Activated naive CD4-positive, alpha-beta T cell treated with anti-CD3 and anti-CD28 coated beads, Interleukin-2, amount 10 ng/mL, durations not matched to agents 7 days and 5 days (primary cell): ENCODE measurements at places on chromosomes 13 and 19.

- DNase-seq, result no peak
These were observed at the start of gene KMT2B for GRCh38 chr19:35717665-35718344. Gene KMT2B (plus strand): TSS chr19:35718003. CDS start chr19:35718019, 16 bp downstream.

DNA sequence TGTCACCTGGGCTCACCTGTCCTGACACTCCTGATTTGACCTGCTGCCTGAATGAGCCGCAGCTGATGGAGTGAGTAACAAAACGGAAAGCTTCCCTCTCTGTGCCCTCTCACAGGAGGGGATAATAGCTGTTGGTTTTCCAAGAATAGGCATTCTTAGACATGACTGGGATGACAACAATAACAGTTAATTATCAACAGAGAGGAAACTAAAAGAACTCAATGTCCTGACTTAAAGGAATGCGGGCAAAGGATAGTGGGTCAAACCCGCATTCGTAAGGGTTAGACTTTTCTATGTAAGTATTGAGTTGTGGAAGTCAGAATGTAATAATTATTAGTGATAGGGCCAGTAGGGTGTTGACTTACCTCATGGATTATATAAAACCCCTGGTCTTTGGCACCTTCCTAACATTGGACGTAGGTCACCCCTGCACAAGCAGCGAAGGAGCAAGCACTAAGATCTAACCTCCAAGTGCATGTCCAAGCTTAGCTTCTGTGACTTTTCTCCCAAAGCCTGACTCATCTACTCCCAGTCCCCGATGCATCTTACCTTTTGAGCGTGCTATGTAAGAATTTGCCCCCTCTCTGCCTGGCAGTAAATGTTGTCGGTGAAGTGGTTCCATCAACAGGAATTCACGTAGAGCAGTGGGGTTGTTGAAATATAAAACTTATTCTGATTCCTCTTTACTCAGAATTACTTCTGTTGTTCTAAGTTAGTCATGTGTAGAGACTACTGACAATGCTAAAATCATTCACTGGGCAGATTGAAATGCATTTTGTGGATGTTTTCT lies 442.3 kb downstream of the FGF9 start:
- DNase-seq, result no peak

GRCh38 chr13:46753137-46753536 lies 43.8 kb downstream of the ESD start:
- no peak for DNase-seq

DNA sequence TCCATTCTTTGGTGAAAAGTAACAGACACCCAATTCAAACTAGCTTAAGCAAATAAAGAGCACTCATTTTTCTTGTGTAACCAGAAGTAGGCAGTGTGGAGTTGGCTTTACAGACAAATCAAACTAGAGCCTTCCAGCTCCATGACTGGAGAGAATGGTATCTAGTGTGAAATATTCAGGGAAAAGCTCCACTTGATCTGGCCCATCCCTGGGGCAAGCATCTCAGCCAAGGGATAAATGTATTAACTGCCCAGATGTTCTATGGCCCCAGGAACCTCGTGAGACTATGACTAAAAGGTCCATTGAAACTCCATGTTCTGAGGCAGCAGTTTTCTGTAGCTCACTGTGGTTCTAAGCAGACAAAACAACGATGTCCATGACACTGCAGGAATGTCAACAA lies 49.9 kb downstream of the TBC1D4 start:
- DNase-seq, result no peak

GRCh38 chr13:33721724-33722123 lies 96.2 kb upstream of the RFC3 start:
- no peak for DNase-seq

DNA sequence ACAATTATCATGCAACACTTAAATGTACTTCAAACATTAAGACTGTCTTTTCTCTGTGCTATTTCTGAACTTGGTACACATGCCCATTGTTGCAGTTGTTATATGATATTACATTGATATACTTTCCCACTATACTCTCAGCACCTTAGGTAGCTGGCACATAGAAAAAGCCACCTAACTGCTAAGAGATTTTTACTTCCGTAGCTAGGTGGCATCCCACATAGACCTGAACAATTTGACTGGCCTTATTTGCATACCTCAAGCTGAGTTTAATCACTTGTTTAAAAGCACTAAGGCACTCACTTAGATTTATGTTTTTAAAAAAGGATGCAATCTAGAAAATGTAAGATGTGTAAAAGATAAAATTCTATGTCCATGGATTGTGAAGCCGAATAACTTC lies 194.2 kb downstream of the POU4F1 start:
- no peak for DNase-seq

GRCh38 chr19:310141-310651 lies 19.0 kb upstream of the PLPP2 start:
- no peak for DNase-seq

GRCh38 chr13:27842571-27842970 lies 50.3 kb downstream of the GSX1 start:
- no peak for DNase-seq
